Fibroblast of gingiva (primary cell): ENCODE measurements at places on chromosomes 6 and 20.
A peak's percentile ranks its signal among the peaks of the same experiment; 100 is the strongest.

- peak; percentile 94 for DNase-seq
These were observed 198.6 kb upstream of the THBS2 start for GRCh38 chr6:169452117-169452868.

DNA sequence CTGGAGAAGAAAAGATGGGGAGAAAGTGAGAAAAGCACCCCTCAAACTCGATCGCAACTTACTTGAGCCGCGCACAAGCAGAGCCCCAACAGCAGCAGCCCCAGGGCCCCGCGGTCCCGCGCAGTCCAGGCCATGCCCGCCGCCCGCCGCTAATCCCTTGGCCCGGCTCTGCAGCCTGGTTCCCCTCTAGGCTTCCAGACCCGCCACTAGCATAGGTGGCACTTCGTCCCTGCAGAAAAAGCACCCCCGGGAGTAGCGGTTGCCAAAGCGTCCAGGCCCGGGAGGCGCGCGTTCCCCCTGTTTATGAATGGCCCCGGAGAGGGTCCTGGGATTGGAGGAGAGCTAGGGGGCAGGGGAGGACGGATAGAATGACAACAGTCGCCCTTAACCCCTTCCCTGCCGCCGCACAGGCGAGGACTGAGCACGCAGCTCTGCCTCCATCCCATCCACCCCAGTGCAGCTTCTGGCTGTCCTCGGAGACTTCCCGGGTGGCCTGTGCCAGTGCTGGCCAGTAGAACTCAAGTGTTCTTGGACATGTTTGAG lies 19.9 kb downstream of the COL9A1 start:
- DNase-seq = no peak

DNA sequence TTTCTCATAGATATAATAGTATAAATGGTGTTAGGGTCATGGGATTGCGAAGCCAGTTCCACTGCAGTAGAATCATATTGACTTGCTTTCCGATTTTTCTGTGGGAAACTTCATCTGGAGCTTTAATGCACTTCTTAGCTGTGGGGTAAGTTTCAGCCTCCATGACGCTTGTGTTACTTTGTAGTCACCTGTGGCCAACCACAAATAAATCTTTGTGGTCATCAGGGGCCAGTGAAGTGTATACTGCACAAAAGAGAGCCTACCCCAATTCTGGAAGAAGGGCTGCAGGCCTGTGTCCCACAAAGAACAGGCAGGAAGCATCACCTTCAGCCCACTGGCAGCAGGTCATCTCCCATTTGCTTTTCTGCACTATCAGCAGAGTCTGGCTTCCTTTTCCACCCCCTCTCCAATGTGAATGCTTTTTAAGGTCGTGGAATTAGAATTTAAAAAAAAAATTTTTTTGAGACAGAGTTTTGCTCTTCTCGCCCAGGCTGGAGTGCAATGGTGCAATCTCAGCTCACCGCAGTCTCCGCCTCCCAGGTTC lies 32.0 kb downstream of the MTHFD1L start:
- DNase-seq = no peak

DNA sequence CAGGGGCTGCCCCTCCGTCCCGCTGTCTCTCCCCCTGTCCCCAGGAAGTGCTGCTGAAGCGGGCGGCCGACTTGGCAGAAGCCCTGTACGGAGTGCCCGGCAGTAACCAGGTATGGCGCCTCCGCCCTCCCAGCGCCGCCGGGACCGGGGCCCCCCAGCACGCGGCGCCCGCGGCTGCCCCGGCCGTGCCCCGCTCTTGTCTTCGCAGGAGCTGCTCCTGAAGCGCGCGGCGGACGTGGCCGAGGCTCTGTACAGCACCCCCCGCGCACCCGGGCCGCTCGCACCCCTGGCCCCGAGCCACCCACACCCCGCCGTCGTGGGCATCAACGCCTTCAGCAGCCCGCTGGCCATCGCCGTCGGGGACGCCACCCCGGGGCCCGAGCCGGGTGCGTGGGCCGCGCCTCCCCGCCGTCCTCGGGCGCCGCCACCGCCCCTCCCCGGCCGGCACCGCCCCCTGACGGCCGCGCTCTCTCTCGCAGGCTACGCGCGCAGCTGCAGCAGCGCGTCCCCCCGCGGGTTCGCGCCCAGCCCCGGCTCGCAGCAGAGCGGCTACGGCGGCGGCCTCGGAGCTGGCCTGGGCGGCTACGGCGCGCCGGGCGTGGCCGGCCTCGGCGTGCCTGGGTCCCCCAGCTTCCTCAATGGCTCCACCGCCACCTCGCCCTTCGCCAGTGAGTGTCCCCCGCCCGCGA lies 48.4 kb downstream of the CPXM1 start:
- DNase-seq = no peak

GRCh38 chr20:12112665-12113064 lies 195.0 kb downstream of the BTBD3 start:
- DNase-seq = no peak

GRCh38 chr6:158761746-158762145 lies 57.4 kb downstream of the EZR start:
- no peak for DNase-seq
